NCI-H1092 treated with DMSO at 0.1 percent for 48 hours (cell line): ENCODE measurements at places on chromosomes 2 and 18.

GRCh38 chr2:43569921-43570320, 25.9 kb downstream of the THADA start:
- no peak for DNase-seq

DNA sequence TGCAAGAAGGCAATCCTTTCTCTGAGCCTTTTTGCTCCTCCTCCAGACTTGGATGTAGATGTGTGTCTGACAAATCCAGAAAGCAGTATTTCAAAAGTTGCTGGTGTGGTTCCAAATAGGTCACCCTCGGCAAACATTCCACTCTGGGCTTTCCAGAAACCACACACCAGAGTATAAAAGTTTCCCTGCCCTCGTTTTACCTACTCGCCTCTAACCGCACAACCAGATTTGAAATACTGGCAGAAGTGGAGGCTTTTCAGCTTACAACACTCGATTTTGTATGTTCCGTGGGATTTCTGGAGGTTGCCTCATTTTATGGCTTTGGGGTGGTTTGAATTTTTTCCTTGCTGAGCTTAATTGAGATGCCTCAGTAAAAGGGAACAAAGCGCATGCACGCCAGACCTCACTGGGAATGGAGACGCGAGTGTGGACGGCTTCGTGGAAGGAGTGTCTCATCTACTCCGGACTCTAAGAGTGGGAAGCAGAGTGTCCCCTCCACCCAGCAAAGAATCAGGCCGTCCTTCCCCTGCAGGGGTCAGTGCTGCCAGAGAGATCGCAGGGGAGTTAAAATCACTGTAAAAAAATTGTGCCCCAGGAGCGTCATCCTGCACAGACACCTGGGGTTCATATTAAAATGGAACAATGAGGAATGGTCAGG, 44.0 kb upstream of the RPL31 start:
- no peak for DNase-seq

- DNase-seq = no peak
Measured at GRCh38 chr2:151560289-151560688, 150.6 kb downstream of the RIF1 start.

GRCh38 chr2:218849721-218850120, 9.9 kb upstream of the WNT6 start:
- DNase-seq = no peak

- DNase-seq = no peak
Measured at GRCh38 chr18:75421656-75422055, 5.8 kb downstream of the SMIM21 start.
